ENCODE measurements at places on chromosomes 13 and 19.

GRCh38 chr19:810883-811489 lies 10.8 kb downstream of the PLPPR3 start:
- no peaks in the 10 kb centered on the region for H3K4me1 ChIP-seq
- no peak for DNase-seq
- H3K4me3 ChIP-seq, result no peak overlapping the region
- H3K36me3 ChIP-seq, result peaks cover 89% of the 10 kb centered on the region

GRCh38 chr13:23567906-23568460 lies 2.2 kb upstream of the TNFRSF19 start:
- no peaks in the 10 kb centered on the region for H3K36me3 ChIP-seq
- no peaks in the 10 kb centered on the region for H3K27me3 ChIP-seq
- H3K4me3 ChIP-seq, result no peak overlapping the region
- DNase-seq, result no peak

- H3K4me3 ChIP-seq, result peak overlapping the region; percentile 10
- no peak overlapping the region for H3K27ac ChIP-seq
- peak; percentile 93 for DNase-seq
- no peaks in the 10 kb centered on the region for H3K27me3 ChIP-seq
- H3K4me1 ChIP-seq, result no peaks in the 10 kb centered on the region
These were observed 13.5 kb downstream of the ERVV-2 start for GRCh38 chr19:53057904-53058580.

- H3K27ac ChIP-seq, result peak overlapping the region; percentile 18
- DNase-seq, result peak; percentile 53
- no peaks in the 10 kb centered on the region for H3K36me3 ChIP-seq
- no peak overlapping the region for H3K4me3 ChIP-seq
- no peaks in the 10 kb centered on the region for H3K4me1 ChIP-seq
These were observed 102.7 kb downstream of the ZAR1L start for GRCh38 chr13:32212421-32212820.

GRCh38 chr19:1618157-1619093 lies 13.2 kb upstream of the UQCR11 start:
- peak; percentile 72 for DNase-seq
- H3K27ac ChIP-seq, result no peak overlapping the region
- H3K27me3 ChIP-seq, result no peaks in the 10 kb centered on the region
- H3K4me1 ChIP-seq, result no peaks in the 10 kb centered on the region
- H3K36me3 ChIP-seq, result peaks cover 88% of the 10 kb centered on the region

- no peak overlapping the region for H3K4me3 ChIP-seq
- H3K27me3 ChIP-seq, result no peaks in the 10 kb centered on the region
- DNase-seq, result peak; percentile 46
- H3K36me3 ChIP-seq, result no peaks in the 10 kb centered on the region
- H3K4me1 ChIP-seq, result no peaks in the 10 kb centered on the region
- no peak overlapping the region for H3K27ac ChIP-seq
These were observed 37.7 kb downstream of the DLEU7 start for GRCh38 chr13:50805805-50806204.

GRCh38 chr19:31139871-31140505 lies 209.2 kb downstream of the TSHZ3 start:
- no peak overlapping the region for H3K4me3 ChIP-seq
- H3K27me3 ChIP-seq, result no peaks in the 10 kb centered on the region
- H3K27ac ChIP-seq, result no peak overlapping the region
- no peaks in the 10 kb centered on the region for H3K36me3 ChIP-seq

GRCh38 chr13:100473501-100474044 lies 115.0 kb downstream of the GGACT start:
- no peak overlapping the region for H3K27ac ChIP-seq
- no peak for DNase-seq

- no peak overlapping the region for H3K27ac ChIP-seq
- H3K27me3 ChIP-seq, result no peaks in the 10 kb centered on the region
- H3K4me3 ChIP-seq, result no peak overlapping the region
- no peak for DNase-seq
- H3K4me1 ChIP-seq, result no peaks in the 10 kb centered on the region
These were observed 30.6 kb downstream of the RAP2A start for GRCh38 chr13:97464561-97464960.

DNA sequence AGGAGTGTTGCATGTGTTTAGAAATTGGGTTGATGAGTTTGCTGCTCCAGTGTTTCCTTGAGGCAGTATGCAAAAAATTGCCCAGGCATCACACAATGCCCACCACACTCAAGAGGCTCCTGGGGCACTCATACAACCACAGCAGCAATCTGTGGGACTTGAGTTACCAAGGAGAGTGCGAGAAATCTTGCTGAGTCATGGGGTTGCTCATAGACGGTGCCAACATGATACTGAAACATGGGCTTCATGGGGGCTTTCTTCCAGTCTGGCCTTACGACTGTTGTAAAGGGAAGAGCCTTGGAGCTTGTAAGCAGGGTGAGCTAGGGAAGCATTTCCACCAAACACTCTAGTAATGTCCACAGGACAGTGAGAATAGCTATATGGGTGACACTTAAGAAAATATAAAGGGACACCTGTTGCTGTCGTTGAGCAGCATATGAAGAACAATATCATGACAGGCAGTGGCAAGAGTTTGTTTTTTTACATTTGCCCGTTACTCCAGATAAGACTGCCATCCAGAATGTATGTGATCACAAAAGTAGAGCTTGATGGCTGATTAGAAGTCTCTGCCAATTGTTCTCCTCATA lies 1237.4 kb downstream of the UQCRFS1 start:
- H3K4me1 ChIP-seq, result peaks cover 19% of the 10 kb centered on the region
- no peak for DNase-seq
- H3K27me3 ChIP-seq, result no peaks in the 10 kb centered on the region
- no peak overlapping the region for H3K27ac ChIP-seq
- H3K36me3 ChIP-seq, result no peaks in the 10 kb centered on the region

Measured in trophoblast cell (in vitro differentiated cells and primary cell).